Endothelial cell of coronary artery (primary cell): ENCODE measurements at places on chromosomes 4 and X. TPM values are rescaled to one million over a fixed set of nuclear protein-coding genes. Genes with fewer than 3 reads are reported as not detected.

Gene CYP2U1
- total RNA-seq: 5.0 and 5.2 TPM in 2 replicates

Gene SULT1E1
- 8.5 and 175 TPM in 2 replicates for total RNA-seq

Gene UGT2B11
- total RNA-seq: not detected in 2 replicates

Gene SASH3
- total RNA-seq: not detected in 2 replicates

Gene PASD1
- total RNA-seq: not detected in 2 replicates
